ENCODE measurements at places on chromosomes 16 and 17. TPM values are rescaled to one million over a fixed set of nuclear protein-coding genes. Genes with fewer than 3 reads are reported as not detected.

The TOP2A gene
- total RNA-seq = 231 TPM

The ITGB3 gene
- 3.5 TPM for total RNA-seq

The CX3CL1 gene
- 0.17 TPM for total RNA-seq

The WIPI1 gene
- total RNA-seq = 8.6 TPM

The IRX3 gene
- 4.5 TPM for total RNA-seq

The RAPGEFL1 gene
- 2.5 TPM for total RNA-seq

The BIRC5 gene
- 101 TPM for total RNA-seq

The CHCT1 gene
- not detected for total RNA-seq

The RDM1 gene
- total RNA-seq = 2.2 TPM

The SHISA9 gene
- not detected for total RNA-seq

The ARL5C gene
- not detected for total RNA-seq

The CCL2 gene
- 48.2 TPM for total RNA-seq

The FOXN1 gene
- not detected for total RNA-seq

The OR3A3 gene
- not detected for total RNA-seq

The C16orf74 gene
- total RNA-seq = 17.1 TPM

The LDHD gene
- total RNA-seq = 1.1 TPM

The RECQL5 gene
- total RNA-seq = 22.1 TPM

The SAMD14 gene
- 0.18 TPM for total RNA-seq

The KREMEN2 gene
- 2.3 TPM for total RNA-seq

The RHBDL3 gene
- 4.6 TPM for total RNA-seq

The SUZ12 gene
- 32.5 TPM for total RNA-seq

The SLC6A2 gene
- total RNA-seq = not detected

The MPO gene
- not detected for total RNA-seq

The GGT6 gene
- not detected for total RNA-seq

The MC1R gene
- total RNA-seq = 7.1 TPM
